ENCODE measurements at places on chromosomes 2 and 18. TPM values are rescaled to one million over a fixed set of nuclear protein-coding genes. Genes with fewer than 3 reads are reported as not detected.

- no peak for DNase-seq
Observed at GRCh38 chr2:16254356-16254965, 314.1 kb downstream of the MYCN start.

DNA sequence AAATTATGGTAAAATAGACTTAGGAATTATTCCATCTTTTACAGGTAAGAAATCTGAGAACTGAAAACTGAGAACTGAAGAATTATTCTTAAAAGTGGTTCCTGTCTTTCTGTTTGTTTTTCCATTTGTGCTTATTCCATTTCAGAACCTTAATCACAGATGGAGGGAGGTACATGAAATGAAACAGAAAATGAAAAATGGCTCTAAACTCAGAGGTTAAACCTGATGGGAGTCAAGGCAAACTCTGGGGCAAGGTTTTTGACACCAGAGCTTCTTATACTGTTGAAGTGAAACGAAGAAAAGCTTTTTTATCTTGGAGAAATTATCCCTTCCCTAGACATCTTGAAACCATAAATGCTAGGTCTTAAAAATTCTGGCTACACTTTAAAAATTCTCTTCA lies 182.1 kb downstream of the ZNF804A start:
- DNase-seq: no peak

- DNase-seq: peak; percentile 36
Observed at GRCh38 chr2:44348400-44348799, 12.9 kb downstream of the PREPL start.

- DNase-seq: no peak
Observed at GRCh38 chr18:31990823-31991222, 27.8 kb upstream of the RNF125 start.

- no peak for DNase-seq
Observed at GRCh38 chr18:22211657-22212056, 42.3 kb downstream of the GATA6 start.

DNA sequence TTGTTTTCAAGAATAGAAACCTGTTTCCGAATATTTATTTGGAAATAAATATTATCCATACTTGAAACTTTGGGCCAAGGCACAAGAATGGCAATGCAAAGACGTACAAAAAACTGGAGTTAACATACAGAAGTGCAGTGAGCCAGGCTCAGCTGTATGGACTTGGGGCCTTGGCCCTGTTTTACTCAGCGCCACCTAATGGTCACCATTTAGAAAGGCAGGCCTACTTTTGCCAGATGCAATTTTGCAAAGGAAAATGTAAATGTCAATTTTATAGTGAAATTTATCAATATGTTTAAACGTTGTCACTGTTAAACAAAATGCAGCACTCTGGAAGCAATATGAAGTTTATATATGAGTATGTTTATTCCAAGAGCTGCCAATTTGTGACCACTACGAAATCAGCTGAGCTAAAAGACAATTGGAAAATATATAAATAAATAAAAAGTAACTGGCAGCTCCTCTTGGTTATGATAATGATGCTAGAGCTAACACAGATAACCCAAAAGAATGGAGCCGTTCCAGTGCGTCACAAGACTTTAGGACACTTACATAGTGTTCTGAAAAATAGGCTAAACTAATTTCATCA lies 155.0 kb downstream of the ARHGAP15 start:
- no peak for DNase-seq

GRCh38 chr18:40534723-40535122 lies 1420.3 kb upstream of the PIK3C3 start:
- DNase-seq: no peak

- DNase-seq: no peak
Observed at GRCh38 chr18:50199921-50200320, 5.0 kb upstream of the MYO5B start.

DNA sequence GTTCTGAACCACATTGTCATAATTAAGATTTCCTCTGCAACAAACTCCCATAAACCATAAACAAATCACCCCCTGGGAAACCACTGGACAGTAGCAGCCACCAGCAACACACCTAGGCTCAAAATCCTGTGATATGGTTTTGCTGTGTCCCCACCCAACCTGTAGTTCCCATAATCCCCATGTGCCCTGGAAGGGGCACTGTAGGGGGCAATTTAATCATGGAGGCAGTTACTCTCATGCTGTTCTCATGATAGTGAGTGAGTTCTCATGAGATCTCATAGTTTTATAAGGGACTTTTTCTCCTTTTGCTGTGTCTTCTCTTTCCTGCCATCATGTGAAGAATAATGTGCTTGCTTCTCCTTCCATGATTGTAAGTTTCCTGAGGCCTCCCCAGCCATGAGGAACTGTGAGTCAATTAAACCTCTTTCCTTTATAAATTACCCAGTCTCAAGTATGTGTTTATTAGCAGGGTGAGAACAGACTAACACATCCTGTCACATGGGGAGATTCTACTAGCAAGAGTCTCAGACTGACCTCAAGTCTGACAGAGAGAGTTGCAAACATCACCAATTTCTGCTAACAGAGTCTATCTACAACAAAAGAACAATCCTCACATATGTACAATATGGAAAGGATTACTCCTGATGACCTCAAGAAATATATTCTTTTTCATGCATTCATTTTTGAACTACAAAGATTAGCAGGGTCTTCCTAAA lies 182.6 kb downstream of the GRB14 start:
- DNase-seq: no peak

DNA sequence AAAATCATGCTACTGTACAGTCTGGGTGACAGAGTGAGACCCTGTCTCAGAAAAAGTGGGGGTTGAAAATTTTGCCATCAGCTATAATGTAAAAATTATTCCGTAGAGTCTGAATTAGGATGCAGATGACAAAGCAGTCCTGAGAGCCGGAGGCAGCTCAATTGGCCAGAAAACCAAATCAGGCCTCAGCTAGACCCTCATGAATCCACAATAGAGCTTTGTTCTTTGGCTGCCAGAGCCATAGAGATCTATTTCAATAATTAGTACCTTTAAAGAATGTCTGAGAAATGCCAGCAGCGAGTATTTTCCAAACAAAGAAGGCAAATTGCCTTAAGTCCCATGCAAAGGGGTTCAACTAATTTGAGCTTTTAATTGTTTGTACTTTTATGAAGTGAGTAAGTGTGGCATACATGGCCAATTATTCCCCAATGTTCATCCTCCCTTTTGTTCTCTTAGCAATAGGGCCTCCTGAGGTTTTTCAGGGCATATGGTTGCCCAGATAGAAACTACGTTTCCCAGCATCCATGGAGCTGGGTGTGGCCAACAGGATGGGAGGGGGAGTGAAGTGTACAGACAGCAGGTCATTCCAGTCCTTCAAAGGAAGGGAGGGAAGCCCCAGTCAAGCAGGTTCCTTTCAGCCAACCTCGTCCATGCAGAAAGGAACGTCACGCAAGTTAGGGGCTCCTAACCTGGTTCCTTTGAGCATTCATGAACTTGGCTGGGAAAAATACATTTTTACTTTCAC lies 211.3 kb upstream of the APCDD1 start:
- DNase-seq: no peak

GRCh38 chr18:69257861-69258458 lies 142.7 kb upstream of the DOK6 start:
- no peak for DNase-seq

- no peak for DNase-seq
Observed at GRCh38 chr2:128237081-128237534, 81.6 kb downstream of the HS6ST1 start.

DNA sequence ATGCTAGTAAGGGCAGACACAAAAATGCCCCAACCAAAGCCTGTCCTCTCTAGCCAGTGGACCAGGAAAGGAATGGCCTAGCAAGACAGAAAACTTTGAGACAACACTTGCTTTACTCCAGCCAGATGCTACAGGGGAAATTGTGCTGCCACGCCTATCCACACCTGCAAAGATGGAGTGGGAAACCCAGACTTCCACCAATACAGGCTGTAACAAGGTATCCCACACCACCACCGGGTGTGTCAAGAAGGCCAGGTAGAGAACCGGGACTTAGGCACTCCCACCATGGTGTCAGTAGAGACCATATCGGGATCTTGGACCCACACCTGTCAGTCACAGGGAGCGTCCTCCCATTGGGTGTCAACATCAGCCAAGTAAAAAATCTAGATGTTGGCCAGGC lies 16.2 kb upstream of the ESPNL start:
- DNase-seq: no peak

The WNT10A gene
- not detected for total RNA-seq

The LAMA1 gene
- total RNA-seq: 0.89 TPM

The B3GNT7 gene
- 8.0 TPM for total RNA-seq

The FLACC1 gene
- total RNA-seq: 5.7 TPM

The IFT172 gene
- total RNA-seq: 19.0 TPM

The MYCN gene
- total RNA-seq: 0.73 TPM

The SPOPL gene
- total RNA-seq: 17.3 TPM

The PLB1 gene
- total RNA-seq: 2.8 TPM

The TYW5 gene
- total RNA-seq: 3.4 TPM

The MSH6 gene
- 25.2 TPM for total RNA-seq
